AG08395 (cell line): ENCODE measurements at places on chromosomes 2 and 18.

GRCh38 chr2:54691445-54692135, 31.9 kb upstream of the EML6 start:
- DNase-seq: no peak

- DNase-seq: no peak
These were observed 5.0 kb downstream of the ACKR3 start for GRCh38 chr2:236574424-236575145.

- DNase-seq: no peak
These were observed 97.1 kb downstream of the USP40 start for GRCh38 chr2:233469261-233470010.

- no peak for DNase-seq
These were observed 160.9 kb downstream of the BAZ2B start for GRCh38 chr2:159455330-159455918.

DNA sequence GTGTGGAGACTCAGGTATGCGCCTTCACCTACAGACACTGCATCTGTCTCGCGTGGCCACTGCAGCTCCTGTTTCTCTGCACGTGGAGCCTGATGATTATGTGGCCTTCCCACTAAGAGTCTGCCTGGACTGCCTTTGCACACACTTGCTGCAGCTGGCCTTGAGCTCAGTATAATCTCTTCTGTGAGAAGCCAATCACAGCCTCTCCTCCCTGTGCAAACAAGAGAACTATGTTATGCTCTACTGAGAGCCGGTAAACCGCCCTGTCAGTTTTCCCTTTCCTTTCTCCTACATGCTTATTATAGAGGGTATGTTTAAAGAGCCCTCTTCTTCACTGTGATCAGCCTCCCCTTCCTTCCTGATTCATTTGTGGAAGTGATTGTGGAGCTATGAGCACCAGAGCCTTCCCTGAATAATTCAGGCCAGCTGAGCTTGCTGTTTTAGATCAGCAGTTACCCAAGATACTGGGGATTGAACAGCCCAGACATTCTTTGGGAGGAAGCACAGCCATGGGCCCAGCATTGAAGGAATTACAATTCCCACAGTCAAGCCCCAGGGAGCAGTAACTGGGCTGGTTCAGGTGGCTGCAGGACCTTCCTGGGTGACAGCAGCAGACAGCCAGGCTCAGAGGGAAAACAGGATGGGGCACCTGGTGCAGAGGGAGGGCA, 3.7 kb upstream of the TGFA start:
- DNase-seq: no peak

DNA sequence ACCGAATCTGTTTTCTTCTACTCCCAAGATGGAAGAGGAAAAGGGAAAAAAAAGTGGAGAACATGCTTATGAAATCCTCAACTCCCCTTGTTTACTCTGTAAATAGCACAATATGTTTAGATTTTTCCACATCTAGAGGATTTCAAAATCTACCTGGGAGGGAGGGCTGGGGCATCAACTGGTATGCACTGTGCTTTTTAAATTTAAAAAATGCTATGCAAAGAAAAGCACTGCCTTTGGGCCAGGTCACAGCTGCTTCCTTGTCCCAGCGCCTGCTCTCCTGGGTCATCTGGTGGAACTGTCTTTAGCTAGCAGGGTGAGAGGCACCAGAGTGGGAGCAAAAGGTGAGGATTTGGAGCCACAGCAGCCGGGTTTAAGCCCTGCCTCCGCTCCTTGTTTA, 88.2 kb upstream of the BOD1L2 start:
- no peak for DNase-seq

GRCh38 chr2:219274361-219274921, 4.7 kb upstream of the DNAJB2 start:
- peak; percentile 93 for DNase-seq

- DNase-seq: no peak
These were observed 100.8 kb downstream of the GALNT1 start for GRCh38 chr18:35682281-35682867.

DNA sequence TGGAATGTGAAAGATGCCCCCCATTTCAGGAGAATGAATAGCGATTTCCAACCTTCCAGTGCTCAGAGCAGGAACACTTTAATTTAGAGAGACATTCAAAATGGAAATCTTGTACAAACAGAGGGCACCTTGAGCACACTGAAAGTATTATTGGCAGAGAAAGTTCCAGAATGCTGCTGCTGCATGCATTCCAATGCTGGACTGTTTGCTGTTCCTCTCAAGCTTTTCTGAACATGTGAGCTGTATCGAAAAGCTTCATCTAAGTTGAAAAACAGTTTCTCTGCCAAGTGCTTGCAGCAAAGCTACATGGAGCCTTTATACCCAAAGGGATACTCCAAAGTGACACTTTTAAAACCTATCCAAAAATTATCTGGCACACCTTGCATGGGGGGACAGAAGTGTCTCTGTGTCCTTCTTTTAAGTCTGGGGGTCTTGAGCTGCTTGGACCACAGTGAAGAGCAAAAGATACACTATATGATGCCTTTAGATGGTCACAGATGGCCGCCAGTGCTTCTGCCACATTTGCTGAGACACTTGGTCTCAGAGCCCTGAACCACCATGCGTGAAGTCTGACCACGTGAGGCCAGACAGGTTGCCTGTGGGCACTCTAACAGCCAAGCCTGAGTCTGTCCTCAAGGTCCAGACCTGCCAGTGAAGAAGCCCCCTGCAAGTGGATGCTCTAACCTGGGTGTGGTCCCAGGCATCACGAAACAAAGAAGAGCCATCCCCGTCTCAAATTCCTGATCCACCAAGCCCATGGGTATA, 18.8 kb downstream of the UXS1 start:
- DNase-seq: no peak

DNA sequence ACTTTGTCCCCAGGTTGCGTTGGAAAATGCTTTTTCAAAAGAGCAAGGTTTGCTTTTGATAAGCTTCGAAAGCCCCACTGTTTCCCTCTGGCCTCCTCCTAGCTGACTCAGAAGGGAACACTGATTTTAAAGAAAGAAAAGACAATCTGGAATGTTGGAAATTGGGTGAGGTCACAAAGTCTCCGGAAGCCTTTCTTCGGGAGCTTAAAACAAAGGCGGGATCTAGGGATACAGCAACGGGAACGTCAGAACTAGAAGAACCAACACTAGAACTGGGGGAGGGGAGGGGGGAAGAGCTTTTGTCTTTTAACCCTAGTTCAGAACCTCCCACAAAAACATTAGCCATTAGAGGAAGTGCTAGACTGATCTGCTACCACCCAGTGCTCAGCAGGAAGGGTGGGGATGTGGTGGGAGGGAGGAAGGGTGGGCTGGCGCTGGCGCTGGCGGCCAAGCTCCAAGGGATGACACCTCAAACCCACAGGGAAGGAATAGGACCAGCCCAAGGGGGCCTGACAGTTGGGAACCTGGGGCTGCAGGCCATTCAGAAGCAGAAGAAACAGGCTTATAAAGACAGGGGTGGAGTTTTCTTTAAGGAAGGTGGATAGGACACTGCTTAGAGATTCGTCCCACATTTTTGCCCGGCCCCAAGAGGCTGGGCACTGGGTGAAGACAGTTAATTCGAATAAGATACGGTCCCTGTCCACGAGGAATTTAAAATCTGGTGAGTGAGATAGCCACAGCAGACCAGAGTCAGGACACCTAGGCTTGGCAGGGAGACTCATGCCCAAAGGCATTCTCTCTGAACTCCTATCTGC, 1.7 kb downstream of the TMSB10 start:
- peak; percentile 84 for DNase-seq

GRCh38 chr2:108916796-108917421, 72.1 kb downstream of the EDAR start:
- no peak for DNase-seq

DNA sequence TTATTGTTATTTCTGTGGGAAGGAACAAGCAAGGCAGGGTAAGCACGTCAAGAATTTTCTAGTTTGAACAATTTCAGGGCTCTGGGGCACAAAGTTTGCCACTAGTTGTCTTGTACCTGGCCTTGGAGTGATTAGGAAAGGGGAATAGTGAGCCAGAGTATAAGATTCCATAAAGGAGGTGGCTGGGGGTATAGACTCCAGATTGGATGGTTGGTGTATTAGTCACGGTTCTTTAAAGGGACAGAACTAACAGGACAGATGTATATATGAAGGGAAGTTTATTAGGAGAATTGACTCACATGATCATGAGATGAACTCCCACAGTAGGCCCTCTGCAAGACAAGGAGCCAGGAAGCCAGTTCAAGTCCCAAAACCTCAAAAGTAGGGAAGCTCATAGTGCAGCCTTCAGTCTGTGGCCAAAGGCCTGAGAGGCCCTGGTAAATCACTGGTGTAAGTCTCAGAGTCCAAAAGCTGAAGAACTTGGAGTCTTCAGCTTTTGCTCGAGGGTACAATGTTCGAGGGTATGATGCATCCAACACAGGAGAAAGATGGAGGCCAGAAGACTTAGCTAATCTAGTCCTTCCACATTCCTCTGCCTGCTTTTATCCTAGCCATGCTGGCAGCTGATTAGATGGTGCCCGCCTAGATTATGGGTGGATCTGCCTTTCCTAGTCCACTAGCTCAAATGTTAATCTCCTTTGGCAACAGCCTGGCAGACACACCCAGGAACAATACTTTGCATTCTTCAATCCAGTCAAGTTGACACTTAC, 31.5 kb upstream of the PTPRM start:
- no peak for DNase-seq

DNA sequence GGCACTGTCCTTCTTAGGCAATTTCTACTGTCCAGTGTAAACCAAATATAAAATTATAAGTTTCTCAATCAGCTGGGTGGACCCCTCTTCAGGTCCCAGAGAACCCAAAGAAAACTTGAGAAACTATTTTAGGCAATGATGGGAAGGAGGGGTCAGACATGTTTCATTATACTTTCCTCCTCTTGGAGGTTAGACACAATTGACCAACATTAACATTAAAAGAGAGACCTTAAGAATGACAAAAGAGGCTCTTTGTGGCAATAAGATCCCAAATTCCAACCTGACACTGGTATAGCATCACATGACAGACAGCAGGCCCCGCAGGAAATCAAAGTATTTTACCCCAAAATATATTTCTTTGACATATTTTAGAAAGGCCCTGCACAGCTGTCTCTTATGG, 73.1 kb downstream of the LRRTM1 start:
- no peak for DNase-seq

- no peak for DNase-seq
These were observed 129.1 kb downstream of the NDUFA10 start for GRCh38 chr2:239896075-239896474.

- DNase-seq: no peak
These were observed 83.5 kb upstream of the HAAO start for GRCh38 chr2:42875880-42876279.

DNA sequence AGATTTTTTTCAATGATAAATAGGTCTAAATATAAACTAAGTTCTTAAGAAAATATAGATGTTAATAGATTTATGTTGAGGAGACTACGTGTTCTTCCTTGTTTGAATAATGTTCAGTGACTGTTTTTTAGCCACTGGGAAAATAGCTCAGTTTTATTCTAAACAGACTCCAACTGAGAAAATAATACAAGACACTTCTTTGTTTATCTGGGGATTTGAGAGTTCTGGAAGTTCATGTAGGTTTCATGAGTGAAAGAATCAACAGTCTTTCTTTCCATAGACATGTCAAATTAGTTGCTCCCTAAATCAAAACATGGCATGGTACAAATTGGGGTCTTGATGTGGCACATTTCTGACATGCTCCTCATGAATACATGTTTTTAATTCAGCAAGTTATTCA, 177.7 kb downstream of the MREG start:
- no peak for DNase-seq

GRCh38 chr2:96913117-96913397, 43.2 kb upstream of the SEMA4C start:
- no peak for DNase-seq

DNA sequence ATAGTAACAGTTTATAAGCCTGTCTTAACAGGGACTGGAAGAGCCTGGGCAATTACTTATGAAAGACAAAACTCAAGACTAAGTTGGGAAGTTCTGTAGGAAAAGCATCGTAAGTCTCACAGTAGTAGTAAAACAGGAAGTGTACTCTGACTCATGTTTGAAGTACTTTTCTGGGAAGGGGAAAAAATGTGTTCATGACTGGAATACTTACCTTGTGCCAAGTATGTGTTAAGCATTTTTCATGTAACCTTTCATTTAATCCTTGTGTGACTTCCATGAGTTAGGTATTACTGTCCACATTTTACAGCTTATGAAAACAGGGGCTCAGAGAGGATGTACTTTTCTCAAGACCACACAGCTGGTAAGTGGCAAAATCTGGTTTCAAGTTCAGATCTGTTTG, 13.7 kb upstream of the SKOR2 start:
- DNase-seq: peak; percentile 31

DNA sequence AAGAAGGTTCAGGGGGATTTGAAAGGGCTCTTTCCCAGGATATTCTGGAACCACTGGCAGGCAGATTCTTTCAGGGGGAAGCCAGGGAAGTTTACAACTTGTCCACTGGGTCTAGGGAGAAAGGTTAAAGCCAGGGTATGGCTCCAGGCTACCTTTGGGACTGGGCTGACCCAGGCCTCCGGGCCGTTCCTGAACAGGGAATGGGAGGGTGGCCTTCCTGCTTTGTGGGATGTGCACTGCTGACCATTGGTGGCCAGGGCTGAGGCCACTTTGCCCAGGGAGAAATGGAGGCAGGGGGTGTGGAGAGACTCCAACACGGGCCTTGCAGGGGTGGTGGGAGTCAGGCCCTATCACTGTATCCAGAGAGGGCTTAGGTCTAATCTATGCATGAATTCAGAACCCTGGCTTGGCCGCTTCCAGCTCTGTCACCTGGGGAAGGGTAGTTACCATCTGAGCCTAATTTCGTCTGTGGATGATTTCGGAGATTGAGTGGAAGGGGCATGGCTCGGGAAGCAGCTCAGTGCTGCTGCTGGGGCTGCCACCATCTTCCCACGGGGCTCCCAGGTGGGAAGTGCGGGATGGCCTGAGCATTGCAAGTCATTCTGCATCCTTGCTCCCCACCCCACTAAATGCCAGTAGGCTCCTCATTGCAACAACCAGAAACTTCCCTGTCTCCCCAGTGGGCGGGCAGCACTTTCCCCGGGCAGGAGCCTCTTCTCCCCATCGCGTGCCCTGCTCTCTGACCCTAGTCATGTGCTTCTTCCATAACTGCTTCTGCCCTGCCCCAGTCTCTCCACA, 57.1 kb upstream of the OTOF start:
- DNase-seq: no peak

- DNase-seq: no peak
These were observed 842 bp downstream of the PAX3 start for GRCh38 chr2:222298001-222298310.

- no peak for DNase-seq
These were observed 21.4 kb upstream of the MGAT5 start for GRCh38 chr2:134232461-134232860.

GRCh38 chr2:191245869-191246531, 796 bp downstream of the MYO1B start:
- DNase-seq: peak; percentile 48

- DNase-seq: no peak
These were observed 46.5 kb downstream of the FARSB start for GRCh38 chr2:222609381-222609780.
